ENCODE measurements at places on chromosomes 7 and 10. TPM values are rescaled to one million over a fixed set of nuclear protein-coding genes. Genes with fewer than 3 reads are reported as not detected.

The KIAA1217 gene
- 137 TPM for polyA plus RNA-seq

The PNLIPRP2 gene
- not detected for polyA plus RNA-seq

The CALML5 gene
- not detected for polyA plus RNA-seq

The CPA4 gene
- 0.34 TPM for polyA plus RNA-seq

All from left renal pelvis (tissue), 4 donors.